ENCODE measurements at places on chromosomes 3 and 15.

DNA sequence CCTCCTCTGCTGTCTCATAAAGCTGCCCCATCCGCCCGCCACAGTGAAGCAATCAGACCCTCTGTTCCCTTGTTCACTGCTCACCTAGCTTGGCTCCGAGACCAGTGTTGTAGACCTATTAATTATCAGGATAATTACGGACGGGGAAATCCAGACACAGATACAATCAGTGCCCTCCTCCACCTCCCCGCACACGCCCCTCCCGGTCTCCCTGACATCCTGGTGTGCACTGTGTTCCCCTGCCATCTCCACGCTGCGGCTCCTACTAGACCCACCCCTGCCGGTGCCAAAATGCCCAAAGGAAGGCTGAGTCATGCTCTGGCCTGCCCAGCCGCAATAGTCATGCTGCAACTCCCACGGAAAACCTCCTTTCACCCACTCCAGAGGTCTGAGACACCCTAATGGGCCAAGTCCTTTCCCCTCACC lies 277.3 kb upstream of the TLE3 start:
- DNase-seq: no peak

GRCh38 chr3:40009991-40010390 lies 200.6 kb downstream of the MYRIP start:
- no peak for DNase-seq

GRCh38 chr15:58593870-58594269 lies 155.6 kb downstream of the ADAM10 start:
- DNase-seq: no peak

DNA sequence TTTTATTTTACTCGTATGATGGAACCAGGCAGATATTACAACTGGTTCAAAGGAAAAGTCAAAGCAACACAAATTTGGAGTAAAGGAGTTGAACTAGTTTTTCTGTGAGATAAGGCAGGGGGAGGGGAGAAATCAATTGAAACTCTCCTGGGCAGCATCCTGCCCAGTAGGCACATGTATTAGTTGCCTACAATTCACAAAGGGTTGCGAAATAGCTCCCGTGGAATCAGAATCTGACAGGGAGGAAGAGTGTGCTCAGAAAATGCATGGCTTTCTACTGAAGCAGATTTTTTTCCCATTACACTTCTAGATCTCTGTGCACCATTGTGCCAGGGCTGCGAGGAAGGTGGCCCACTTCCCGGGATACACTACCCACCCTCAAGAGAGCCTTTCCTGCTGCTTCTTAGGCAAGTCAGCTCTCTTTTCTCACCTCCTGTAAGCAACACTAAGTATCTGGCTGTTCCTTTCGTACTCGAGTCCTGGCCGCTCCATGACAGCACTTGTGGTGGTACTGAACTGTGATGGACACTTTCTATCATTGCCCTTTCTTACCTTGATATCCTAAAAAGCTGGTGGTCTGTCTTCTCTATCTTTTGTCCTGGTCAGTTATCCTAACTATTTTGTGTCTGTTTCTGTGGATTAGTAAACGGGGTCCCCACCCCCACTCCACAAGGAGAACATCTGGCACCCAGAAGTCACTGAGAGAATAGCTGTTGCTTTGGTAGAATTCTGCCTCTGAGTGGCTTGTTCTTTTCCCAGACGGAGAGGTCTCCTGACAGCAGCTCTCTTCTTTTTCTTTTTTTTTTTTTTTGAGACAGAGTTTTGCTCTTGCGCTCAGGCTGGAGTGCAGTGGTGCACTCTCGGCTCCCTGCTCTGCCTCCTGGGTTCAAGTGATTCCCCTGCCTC lies 74.8 kb downstream of the RPL39L start:
- DNase-seq: no peak

GRCh38 chr3:111595232-111595631 lies at the start of gene ZBED2:
Gene ZBED2 (minus strand): TSS chr3:111595346. CDS start chr3:111594201, 1,145 bp downstream.
- DNase-seq: no peak
